ENCODE measurements at places on chromosomes 1 and 21.

GRCh38 chr1:223421676-223422075, 28.5 kb downstream of the CCDC185 start:
- DNase-seq, result no peak

- no peak for DNase-seq
Observed at GRCh38 chr1:205162301-205162700, 40.5 kb upstream of the RBBP5 start.

GRCh38 chr1:8096105-8097011, 70.2 kb upstream of the ERRFI1 start:
- peak; percentile 58 for DNase-seq

DNA sequence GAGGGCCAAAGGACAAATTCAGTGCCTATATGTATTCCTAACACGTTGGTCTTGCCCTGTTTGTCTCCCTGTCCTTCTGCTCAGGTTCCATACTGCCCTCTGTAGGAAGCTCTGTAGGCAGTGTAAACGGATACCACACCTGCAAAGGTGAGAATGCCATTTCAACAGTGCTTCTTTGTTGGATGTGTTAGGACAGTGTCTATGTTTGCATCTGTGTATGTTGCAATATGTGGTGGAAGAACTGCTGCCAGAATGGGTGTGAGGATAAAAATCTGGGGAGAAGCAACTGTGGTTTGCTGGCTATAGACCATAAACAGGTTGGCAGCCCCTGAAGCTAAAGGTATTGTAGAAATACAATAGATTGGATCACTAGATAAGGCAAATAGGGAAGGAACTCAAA, 113.1 kb upstream of the BMP8A start:
- DNase-seq, result no peak

- DNase-seq, result no peak
Observed at GRCh38 chr1:8910331-8910730, 31.8 kb upstream of the ENO1 start.

DNA sequence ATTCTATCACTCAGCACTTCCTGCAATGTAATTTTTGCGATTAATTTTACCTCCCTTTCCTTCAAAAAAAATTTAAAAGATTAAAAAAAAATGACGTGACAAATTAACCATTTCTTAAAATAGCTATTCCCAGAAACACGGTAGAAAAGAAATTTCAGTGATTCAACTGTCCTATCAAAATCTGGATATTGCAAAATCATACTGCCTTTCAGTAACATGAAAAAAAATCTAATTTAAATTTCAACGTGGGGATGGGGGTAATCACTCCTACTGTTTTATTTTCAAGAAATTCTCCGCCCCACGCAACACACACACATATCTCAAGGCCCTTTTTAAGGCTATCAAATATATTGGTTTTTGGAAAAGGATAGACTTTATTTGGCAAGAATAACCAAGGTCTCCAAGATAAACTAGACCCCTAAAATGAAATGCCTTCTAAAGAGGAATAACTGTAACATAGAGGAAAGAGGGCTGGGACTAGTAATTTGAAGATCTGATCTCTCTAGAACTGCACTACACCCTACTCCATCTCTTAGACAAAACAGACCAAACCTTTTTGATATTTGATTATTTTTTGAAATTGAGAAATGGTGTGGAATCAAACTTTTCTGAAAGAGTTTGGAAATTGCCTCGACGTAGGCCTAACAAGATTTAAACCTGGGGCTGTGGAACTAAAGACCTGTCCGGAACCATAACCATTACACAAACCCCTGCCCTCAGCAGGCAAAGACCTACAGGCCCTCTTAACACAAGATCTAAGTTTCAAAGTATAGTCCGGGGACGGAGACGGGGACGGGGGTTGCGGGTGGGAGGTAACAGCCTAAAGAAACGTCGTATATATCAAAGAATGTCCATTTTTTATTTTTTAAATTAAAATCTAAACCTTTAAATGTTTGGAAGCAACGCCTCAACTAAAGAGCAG, 941 bp downstream of the ARNT start:
- no peak for DNase-seq

All from A673 (cell line).